HTR-8/SVneo (cell line): ENCODE measurements at places on chromosomes 12 and 14.

DNA sequence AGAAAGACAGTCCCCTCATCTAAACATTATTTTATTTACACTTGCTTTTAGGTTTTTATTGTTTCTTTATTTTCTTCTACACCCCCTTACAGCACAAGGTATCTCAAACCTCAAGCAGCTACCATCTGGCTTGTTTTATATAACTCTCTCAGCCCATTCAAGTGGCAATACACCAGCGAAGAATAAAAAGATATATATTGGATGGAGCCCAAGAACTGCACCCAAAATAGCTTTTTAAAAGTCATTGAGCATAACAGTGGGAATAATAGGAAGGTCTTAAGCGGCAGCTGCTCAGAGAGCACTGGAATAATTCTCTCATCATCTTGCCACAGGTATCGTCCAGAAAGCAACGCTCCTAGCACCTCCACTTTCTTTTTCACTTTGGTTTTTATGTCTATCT, 322.5 kb downstream of the SYT1 start:
- DNase-seq: no peak

- no peak for DNase-seq
Measured at GRCh38 chr12:29088611-29089219, 60.4 kb upstream of the FAR2 start.

GRCh38 chr12:3366451-3367110, 124.4 kb upstream of the PRMT8 start:
- no peak for DNase-seq

DNA sequence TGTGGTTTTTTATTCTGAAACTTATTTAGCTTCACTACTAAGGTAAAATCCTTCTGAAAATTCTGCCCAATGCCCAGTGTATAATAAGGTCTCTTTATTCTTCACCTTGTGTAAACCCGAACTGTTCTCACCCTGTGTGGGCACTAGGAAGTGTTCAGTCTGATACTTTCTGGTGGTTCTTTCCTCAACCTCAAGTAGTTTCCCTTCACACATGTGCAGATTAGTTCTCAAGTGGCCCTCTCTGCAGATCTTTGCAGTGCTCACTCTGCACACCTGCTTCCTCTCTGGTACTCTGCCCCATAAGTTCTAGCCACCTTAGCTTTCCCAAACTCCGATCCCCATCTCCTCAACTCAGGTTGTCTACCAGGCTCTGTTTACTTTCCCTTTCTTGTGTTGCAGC, 61.6 kb downstream of the RAD51B start:
- DNase-seq: no peak

GRCh38 chr12:67765776-67766766, 117.5 kb downstream of the DYRK2 start:
- DNase-seq: no peak

GRCh38 chr12:27052176-27052575, 29.8 kb downstream of the MED21 start:
- DNase-seq: no peak
